Activated effector memory CD4-positive, alpha-beta T cell treated with anti-CD3 and anti-CD28 coated beads, Interleukin-2, amount 50 U/mL, for 16 hours (primary cell): ENCODE measurements at places on chromosomes 4 and X.

DNA sequence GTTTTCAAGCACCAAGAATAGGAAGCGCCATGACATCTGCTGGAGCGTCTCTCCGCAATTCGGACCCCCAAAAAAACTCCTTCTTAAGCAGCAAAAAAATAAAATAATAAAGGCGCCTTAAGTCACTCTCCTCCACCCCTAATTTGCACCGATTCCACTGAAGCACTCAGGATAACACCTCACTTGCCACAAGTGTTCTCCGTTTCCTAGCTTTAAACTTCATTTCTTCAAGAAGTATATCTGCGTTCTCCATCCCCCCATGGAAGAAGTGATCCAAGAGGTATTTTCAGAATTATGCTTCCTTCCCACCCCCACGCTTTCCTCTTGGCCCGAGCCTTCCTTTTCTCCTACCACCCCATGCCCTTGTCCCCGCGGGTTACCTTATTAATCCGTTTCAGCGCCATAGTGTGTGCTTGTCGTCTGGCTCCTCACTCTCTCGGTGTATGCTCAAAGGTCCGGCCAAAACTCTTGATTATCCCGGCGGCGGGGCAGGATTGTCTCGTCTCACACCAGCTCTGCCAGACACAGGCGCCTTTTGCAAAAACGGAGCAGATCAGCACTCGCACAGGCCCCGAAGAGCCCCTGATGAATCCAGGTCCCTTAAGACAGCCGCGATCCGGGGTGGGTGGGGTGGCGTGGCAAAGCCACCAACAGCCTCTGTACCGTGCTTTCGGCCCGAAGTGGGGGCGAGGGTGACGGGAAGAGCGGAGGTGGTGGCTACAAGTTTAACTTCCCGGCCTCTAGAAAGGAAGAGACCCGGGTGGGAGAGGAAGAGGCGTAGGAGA lies 1.1 kb downstream of the UBE2D3 start:
- no peak for DNase-seq

- no peak for DNase-seq
These were observed 218.6 kb downstream of the PRDM5 start for GRCh38 chr4:120703908-120704307.

- no peak for DNase-seq
These were observed 28.2 kb downstream of the SAT1 start for GRCh38 chrX:23811108-23811651.

DNA sequence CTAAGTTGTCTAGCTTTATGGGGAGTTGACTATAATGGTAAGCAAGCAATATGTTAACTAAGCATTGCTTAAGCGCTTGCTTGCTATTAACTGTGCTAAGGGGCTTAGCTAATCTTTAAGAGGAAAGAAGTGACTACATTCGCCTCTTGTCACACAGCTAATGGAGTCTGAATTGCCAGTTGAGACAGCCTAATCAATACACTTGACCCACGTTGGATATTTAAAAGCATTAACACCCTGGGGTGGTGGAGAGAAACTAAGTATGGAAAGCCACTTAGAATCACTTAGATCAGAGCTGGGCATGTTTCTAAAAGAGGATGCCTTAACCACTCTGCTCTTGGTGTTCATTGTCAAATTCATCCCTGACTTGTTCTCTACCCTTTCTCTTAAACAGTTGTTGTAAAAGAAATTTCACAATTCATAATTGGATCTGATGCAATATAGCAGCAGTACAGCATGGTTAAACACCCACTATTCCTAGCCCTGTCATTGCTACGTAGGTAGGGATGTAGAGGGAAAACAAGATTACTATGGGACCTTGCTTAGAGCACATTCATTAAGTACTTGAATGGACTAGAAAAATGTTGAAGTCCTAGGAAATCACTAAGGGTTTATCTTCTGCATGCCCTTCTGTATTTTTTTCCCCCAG lies 3.5 kb downstream of the ZAR1 start:
- DNase-seq: no peak

- peak; percentile 62 for DNase-seq
These were observed 791 bp downstream of the GUCY1B1 start for GRCh38 chr4:155759372-155760252.

DNA sequence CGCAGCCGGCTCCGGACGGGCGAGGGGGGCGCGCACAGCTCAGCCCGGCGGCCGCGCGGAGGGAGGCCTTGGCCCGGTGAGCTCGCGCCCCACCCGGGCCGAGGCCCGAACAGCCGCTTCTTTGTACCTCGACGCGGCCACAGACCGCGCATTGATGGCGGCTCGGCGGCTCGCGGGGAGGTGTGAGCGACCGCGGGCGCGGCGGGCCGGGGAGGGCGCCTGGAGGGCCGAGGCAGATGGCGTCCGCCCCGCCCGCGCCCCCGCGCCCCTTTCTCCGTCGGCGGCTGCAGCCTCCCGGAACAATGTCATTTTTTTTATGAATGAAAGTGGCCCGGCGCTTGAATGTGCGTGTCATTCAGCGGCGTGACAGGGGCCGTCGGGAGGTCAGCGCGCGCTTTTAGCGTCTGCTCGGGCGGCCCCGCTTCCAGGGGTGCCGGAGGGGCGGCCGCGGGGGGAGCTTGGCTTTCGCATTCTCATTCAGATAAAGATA lies 1.8 kb downstream of the FGFR3 start:
- no peak for DNase-seq

DNA sequence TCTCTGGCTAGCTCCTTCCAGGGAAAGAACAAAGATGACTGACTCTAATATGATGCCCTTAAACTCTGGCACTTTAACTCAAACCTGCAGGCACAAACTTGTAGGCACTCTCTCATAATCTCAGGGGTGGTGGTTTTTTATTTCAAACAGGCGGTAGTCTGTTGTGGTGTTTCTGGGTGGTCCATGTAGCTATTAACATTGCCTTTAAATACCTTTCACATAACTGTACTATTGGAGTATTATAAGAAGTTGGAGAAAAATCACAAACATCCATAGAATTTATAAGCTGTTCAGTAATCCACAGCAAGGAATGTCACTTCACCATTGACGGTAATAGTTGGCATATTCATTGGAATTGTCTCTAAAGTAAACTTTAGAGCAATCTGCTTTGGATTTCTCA lies 204.2 kb upstream of the PDE5A start:
- DNase-seq: no peak

DNA sequence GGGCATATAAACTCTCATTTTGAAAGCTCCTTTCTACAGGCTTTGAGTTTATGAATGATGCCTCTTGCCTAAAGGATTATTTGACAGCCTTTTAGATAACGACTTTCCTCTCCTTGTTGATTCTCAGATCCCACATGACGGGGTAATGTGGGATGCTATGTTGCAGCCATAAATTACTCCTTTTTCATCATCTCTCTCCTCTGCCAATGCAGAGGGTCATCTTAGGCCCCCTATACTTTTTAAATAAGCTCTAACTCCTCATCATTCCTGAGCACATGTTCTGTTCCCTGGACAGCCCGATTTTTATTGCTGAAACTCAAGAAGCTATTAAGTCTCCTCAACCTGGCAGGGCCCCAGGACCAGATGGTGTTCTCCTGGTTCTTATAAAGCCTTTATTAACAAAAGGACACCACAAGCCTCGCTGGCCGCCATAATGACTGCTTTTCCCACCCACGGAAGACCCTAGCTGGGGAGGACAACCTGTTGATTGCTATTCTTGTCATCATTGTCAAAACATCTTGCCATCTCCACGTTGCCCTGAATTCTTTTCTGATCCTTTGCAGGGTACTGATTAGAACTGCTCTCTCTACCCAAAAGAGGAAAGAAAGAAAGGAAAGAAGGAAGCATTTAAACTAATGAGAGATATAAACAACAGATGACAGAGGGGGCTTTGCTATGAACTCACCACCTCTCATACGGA lies 150.7 kb downstream of the DHX15 start:
- no peak for DNase-seq

- no peak for DNase-seq
These were observed 85.7 kb downstream of the GC start for GRCh38 chr4:71698141-71698540.

DNA sequence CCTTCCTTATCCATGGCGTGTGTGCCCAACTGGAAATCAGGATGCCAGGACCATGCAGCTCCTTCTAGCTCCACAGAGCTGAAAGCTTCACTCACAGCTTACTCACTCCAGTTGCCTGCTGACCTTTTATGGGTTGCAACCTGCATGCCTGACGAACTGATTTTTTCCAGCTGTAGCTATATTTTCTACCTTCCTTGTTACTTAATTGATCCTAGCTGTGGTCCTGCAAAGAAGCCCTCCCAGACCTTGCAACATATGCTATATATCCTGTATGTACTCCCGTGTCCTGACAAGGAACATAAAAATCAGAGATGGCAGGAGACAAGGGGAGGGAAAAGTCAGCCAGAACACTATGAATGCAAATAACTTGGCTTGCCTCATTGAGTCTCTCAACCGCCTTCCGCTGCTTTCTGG lies 135.3 kb upstream of the LDB2 start:
- DNase-seq: no peak

- DNase-seq: no peak
These were observed 71.2 kb downstream of the SUPT20HL2 start for GRCh38 chrX:24242649-24243175.

DNA sequence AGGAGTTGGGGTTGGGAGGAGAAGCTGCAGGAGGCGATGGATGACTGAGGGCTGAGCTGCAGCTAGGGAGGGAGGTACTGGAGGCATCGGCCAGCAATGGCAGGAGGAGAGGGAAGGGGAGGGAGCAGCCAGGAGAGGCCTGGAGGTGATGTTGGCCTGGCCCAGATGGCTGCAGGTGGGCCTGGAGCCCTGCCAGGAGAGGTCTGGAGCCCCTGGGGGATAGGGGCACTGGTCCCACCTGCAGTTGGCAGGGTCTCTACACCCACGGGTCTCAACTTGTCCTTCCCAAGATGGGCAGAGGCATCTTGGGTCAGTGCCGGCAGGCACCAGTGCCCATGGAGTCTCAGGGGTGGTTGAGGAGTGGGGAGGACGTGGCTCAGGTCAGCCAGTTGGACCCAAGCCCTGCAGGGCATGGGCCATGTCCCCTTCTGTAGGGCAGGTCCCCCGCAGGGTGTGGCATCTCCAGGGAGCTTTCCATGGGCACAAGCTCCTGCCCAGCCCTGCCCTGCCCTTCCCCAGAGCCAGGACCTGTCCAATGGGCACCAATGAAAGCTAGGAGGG lies 2.7 kb upstream of the MXD4 start:
- DNase-seq: no peak

- no peak for DNase-seq
These were observed 56.9 kb upstream of the OGT start for GRCh38 chrX:71475785-71476540.

GRCh38 chrX:139759637-139760036 lies 51.7 kb upstream of the MCF2 start:
- DNase-seq: no peak

- no peak for DNase-seq
These were observed 12.7 kb upstream of the MCUB start for GRCh38 chr4:109547394-109547793.

GRCh38 chrX:55132416-55132815 lies 43.6 kb downstream of the PAGE2 start:
- no peak for DNase-seq

- DNase-seq: peak; percentile 98
These were observed at the start of gene AGA for GRCh38 chr4:177441803-177442622. AGA (minus strand) TSS chr4:177442437; CDS start chr4:177442375, 62 bp downstream.

- DNase-seq: no peak
These were observed 700.5 kb upstream of the AGA start for GRCh38 chr4:178142724-178143123.

DNA sequence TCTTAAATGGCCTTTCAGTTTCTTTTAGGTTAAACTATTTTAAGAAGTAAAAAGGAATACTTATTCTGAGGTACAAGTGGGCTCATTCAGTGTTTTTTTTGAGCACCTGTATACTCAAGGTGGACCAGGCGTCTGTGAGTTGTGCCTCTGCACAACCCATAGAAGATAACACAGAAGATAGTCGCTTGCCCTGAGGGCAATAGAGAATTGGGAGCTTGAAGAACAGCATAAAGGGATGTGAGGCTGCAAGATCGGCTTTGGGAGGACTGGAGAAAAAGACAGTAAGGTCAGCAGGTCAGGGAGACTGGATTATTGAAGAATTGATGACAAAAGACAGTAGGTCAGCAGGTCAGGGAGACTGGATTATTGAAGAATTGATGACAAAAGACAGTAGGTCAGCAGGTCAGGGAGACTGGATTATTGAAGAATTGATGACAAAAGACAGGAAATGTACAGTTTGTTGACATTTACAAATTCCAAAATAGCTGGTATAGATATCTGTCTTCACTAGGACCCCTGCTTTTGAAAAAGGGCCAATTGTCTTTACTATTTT lies 3.1 kb downstream of the CPE start:
- no peak for DNase-seq

DNA sequence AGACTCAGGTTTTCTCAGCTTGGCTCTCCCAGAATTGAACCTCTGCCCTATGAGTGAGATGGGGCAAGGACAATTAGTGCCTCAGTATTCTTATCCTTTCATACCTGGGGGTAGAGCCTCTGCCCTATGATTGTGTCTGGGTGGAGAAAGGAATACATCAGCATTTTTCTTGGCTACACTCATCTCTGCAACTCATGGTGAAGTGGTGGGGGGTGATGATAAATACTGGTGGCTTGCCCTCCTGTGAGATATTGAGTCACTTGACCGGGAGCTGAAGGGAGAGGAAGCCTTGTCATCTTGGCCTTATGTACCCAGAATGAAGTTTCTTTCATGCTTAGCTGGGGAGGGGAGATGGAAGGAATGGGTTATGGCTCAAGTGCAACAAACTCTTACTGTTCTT lies 71.3 kb upstream of the ENOX2 start:
- DNase-seq: no peak

DNA sequence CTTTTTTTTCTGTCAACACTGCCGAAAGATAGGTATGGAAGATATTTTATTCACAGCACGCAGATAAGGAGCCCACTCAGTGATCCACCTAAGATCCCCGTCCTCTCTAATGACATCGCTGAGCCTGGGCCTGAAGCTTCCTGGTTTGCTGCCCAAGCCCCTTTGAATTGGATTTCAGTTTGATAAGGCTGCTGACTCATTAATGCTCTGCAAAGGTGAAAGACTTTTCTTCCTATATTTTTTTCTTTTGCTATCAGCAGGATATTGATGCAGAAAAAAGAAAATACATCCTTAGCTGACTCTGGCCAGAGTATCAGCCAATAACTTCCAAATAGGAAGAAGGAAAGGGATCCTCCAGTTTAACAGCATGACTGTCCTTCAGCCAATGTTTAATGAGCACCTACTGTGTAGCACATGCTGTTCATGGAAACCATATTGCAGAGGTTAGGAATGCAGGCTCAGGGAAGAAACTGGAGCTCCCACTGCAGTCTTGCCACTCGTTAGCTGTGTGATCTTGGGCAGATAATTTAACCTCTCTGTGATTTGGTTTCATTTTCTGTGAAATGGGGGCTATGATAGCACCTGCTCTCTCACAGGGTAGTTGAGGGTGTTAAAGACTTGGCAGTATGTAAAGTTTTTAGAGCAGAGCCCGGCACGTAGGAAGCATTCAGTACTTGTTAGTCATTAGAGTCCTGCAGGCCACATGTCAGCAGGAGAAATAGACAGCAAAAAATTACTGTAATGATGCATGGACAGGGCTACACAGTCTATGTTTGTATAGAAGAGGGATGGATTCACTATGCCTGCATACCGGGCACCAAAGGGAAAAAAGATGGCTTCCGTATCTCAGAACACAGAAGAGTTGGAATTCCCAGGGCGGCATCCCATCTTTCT lies 39.3 kb downstream of the EVC start:
- DNase-seq: no peak
